ENCODE measurements at places on chromosomes 1 and 21.

- DNase-seq: no peak
- H3K36me3 ChIP-seq: no peaks in the 10 kb centered on the region
- peaks cover 26% of the 10 kb centered on the region for H3K27me3 ChIP-seq
- H3K27ac ChIP-seq: no peak overlapping the region
- peaks cover 15% of the 10 kb centered on the region for H3K4me1 ChIP-seq
- peak overlapping the region; percentile 78 for H3K4me3 ChIP-seq
Observed at GRCh38 chr1:171841931-171842761, 848 bp downstream of the DNM3 start.

DNA sequence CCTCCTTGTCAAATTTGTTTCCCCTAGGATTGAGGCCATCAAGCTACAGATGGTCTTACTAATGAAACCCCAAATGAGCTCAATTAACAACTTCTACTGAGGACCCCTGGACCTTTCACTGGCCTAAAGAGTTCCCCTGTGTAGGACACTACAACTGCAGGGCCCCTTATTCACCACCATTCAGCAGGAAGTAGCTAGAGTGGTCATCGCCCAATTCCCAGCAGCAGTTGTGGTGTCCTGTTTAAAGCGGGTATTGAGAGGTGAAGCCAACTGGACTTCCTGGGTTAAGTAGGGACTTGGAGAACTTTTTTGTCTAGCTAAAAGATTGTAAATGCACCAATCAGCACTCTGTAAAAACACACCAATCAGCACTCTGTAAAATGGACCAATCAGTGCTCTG, 1466.9 kb downstream of the KCNT2 start:
- H3K4me3 ChIP-seq: no peak overlapping the region
- H3K27ac ChIP-seq: no peak overlapping the region
- H3K36me3 ChIP-seq: no peaks in the 10 kb centered on the region
- H3K27me3 ChIP-seq: no peaks in the 10 kb centered on the region

DNA sequence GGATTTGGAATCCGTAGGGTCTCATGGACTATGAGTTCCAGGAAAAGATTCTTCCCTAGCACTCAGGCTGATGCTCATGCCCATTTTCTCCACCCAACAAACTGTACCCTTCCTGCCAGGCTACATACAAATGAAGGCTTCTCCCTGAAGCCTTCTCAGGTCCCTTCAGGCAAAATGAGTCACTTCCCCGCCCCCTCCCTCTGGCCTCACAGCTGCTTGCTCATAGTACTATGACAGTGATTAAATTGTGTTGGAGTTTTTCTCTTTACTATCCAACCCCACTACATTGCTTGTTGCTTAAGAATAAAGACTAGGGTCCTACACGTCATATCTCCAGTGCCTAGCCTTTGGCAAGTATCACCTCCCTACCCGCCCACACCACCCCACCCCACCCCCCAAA, 207.6 kb upstream of the NFIA start:
- DNase-seq: no peak
- H3K36me3 ChIP-seq: no peaks in the 10 kb centered on the region
- no peaks in the 10 kb centered on the region for H3K4me1 ChIP-seq

DNA sequence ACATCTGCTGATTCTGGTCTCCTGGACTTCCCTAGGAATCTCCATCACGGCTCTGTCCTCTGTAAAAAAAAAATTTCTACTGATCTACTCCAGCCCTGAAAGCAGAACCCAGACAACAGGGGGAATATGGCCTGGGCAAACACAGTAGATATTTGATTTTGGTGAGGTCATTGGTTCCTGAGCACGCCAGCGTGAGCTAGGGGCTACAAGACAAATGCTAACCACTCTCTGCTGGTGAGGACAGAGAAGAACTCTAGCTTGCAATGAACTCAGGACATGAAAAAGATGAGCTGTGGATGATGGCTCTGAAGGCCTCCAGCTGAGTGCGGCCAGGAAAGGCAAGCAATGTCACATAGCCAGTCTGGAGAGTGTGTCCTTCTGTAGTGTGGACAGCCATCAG, 17.2 kb upstream of the FYB2 start:
- H3K4me3 ChIP-seq: no peak overlapping the region
- no peak overlapping the region for H3K27ac ChIP-seq

GRCh38 chr1:52348704-52349300, 17.2 kb downstream of the CC2D1B start:
- no peak overlapping the region for H3K27ac ChIP-seq
- peaks cover 10% of the 10 kb centered on the region for H3K36me3 ChIP-seq
- no peaks in the 10 kb centered on the region for H3K27me3 ChIP-seq
- no peak for DNase-seq
